Mesenteric fat pad (tissue), 1 donor: ENCODE measurements at places on chromosomes 6 and 20. TPM values are rescaled to one million over a fixed set of nuclear protein-coding genes. Genes with fewer than 3 reads are reported as not detected.

Gene WFDC2
- total RNA-seq: not detected

Gene PLA2G7
- total RNA-seq: 8.1 TPM

Gene RIPOR3
- total RNA-seq: 19.7 TPM

Gene EFCAB8
- total RNA-seq: 0.39 TPM
